H1 (cell line): ENCODE measurements at places on chromosomes 7 and 10. TPM values are rescaled to one million over a fixed set of nuclear protein-coding genes. Genes with fewer than 3 reads are reported as not detected.

DNA sequence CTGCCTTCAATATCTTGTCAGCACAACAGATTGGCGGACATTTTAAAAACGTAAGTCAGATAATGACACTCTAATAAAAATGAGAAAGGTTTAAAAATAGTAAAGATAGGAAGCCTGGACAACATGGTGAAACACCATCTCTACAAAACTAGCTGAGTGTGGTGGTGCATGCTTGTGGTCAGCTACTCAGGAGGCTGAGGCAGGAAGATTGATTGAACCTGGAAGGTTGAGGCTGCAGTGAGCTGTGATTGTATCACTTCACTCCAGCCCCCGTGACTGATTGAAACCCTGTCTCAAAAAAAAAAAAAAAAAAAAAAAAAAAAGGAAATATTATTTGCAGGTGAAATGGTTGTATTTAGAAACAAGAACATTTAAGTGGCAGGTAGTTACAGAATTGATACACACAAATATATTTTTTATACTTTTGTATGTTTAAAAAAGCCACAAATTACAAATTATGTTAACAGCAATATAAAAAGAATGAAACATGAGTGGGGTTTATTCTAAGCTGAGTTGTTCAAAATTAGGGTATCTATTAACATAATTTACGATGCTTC is 141.9 kb downstream of the ADK start:
- DNase-seq: no peak

DNA sequence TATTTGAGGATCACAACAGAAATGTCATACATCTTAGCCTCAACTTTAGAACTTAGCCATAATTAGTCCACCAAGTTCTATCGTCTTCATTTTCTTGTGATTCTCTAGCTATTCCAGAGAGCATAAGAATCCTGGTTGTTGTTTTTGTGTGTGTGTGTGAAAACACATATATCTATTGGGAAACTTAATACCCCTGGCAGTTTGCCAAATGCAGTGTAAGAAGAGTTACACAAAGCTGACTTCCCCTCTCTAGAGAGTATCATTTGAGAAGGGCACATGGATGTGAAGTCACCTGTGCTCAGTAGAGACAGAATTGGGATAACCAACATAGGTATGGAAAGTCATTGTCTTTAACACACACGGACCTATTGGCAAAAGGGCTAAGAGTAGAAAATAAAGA is 19.3 kb downstream of the FOXI2 start:
- DNase-seq: no peak

DNA sequence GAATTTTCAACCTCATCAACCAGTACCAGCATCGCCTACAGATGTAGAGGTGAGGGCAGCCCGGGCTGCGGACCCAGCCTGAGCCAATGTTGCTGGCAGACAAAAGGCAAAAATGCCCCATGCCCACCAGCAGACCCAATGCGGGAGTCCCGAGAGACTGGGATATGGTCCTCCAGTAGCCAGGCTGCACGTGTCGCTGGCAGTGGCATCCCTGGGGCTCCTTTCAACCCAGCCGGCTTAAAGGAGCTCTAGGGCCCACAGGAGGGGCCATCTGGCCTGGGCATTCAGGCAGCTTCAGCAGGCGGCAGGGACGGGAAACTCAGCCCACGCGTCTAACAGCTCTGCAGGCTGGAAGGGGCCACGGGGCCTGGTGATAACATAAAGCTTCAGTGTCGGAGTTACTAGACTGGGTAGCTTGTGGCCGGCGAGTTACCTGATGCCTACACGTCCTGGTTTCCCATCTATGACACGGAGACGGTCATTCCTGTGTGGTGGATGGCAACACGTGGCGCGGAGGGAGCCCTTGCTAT is 70.7 kb downstream of the PROSER2 start:
- DNase-seq: no peak

DNA sequence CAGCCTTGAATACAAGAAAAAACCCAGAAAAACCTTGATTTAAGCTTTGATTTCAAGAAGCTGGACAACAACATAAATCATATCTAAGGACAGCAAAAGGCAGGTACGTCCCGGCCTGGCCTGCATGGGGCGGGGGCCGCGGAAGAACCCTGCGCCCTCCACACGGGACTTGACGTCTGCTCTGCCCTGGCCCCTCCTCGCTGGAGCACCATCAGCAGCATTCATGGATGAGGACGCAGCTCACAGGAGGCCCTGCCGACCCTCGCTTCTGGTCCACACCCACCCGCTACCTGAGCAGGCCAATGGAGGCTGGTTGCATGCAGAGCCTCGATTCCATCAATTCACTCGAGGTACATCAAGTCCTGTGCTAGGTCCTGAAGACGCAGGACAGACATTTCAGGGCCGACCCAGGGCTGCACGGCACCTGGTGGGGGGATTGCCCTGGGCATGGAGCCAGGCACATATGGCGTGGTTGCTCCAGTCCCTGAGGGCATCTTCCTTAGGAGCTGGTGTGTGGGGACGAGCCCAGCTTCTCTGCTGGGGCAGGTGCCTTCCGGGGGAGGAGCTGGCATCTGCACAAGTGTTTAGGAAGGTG is 63.1 kb upstream of the NKX6-2 start:
- no peak for DNase-seq

GRCh38 chr7:16063716-16064675 is 357.3 kb downstream of the CRPPA start:
- DNase-seq: no peak

EEPD1 gene
- total RNA-seq: 5.7 and 7.8 TPM in 2 replicates

GPR22 gene
- not detected in 2 replicates for total RNA-seq

OR2A1 gene
- not detected in 2 replicates for total RNA-seq
